ENCODE measurements at places on chromosomes 16 and 17.

DNA sequence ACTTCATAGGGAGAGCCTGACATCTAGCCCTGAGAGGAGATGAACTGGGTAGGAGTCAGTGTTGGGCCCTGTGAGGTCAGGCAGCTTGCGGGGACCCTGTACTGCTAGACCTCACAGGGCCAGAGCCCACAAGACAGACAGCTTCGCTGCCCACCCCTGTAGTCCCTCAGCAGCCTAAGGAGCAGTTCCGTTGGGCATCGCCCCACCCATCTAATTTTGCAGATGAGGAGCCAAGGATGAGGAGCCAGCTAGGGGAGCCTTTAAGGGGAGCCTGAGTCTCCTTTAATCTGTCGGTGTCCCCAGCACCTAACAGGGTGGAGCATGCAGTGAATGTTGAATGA is 755 bp upstream of the TUFM start:
- no peak for DNase-seq

DNA sequence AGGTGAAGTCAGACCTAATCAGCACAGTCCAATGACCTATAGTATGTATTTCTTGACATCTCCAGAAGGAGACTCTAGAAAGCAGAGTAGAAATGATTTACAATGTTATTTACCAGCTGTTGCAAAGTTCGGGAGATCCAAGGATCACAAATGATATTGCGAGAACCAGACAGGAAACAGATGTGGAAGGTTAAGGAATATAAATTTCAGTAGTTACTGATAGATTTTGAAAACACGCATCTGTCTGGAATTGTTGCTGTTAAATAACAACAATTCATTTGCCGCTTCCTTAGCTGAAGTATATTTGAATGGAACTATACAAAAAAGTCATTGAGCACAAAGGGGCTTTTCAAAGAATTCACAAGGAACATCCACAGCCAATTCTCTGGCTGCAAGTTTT is 72.0 kb downstream of the STXBP4 start:
- no peak for DNase-seq

GRCh38 chr17:73814075-73814474 is 169.8 kb upstream of the SDK2 start:
- DNase-seq, result no peak

DNA sequence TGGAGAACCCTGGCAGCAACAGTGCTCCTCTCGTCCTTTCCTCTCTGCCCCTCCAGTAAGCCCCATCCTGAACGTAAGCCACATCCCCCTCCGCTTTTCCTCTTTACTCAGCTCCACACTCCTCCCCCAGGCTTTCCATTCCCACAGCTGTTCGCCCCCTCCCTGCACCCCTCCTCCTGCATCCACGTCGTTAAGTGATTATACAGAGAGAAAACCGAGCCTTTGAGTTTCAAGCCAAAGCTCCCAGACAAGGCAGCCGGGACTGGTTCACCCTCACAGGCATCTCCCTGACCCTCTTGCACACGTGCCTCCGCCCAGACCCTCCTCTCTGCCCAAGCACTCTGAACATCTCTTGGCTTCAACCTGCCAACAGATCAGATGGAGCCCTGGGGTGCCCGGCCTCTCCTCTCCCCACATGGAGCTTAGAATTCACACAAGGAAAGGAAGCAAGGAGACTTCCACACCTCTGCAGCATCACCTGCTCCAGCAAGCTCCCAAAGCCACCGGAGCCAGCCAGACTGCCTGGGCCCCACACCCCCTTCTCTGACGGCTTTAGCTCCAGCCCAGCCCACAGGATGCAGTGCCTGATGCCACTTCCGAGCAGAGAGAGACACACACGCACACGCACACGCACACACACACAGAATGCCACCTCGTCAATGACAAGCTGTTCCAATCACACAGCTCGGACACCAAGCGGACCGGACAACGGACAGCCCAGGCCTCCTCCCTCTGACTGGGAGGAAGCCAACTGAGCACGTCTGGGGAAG is 99.9 kb upstream of the CCL2 start:
- DNase-seq, result no peak

DNA sequence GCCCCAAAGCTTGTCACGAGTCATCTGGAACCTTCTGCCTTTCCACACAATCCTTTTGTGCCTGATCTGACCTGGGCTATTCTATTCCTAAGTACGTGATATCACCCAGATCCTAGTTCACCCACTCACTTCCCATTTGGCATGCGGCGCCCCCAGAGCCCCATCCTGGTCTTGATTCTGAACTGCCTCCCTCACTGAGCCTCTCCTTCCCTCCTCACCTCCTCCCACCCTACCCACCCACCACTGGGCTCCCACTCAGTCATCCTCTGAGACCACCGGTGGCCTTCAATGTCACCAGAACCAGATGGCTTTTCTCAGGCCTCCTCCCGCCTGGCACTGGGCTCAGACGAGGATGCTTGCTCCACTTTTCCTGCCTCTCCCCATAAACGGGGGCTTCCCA is 18.5 kb downstream of the WDR45B start:
- no peak for DNase-seq

DNA sequence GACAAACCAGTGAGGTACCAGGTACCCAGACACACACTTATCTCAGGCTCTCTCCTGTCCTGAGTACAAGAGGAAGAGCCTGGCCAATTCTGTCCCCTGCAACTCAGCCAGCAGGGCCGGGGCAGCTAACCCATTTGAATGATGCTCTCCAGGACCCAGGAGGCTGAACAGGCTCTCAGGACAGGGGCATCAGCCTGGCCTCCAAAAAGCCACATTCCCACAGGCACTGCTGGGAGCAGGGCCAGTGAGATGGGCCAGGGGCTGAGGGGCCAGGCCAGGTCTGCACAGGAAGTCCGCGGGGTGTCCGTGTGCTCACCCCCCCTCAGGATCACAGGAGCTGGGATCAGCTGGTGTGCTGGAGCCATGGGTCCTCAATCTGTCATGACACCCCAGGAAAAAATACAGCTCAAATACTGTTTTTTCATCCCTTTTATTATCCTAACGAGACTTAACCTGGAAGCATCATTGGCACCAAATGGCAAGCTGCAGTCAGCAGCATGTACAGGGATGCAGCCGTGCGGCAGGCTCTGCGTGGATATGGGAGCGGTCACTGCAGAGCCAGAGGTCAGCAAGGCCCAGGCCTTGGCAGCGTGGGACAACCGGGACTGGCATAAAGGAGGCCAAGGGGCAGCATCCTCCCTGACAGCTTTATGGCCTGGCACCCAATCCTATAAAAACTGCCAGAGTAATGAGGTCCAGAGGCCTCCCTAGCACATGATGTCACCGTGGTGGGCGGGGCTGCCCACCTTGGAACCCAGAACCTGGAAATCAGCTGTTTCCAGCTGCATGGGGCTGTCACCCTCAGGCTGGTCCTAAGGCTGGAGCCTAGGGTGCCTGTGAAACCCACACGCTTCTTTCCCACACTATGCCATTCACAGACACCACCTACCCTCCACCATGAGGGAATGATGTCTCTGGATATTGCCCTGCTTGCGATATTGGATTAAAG is 276.7 kb downstream of the C16orf95 start:
- DNase-seq, result no peak

GRCh38 chr17:61456061-61456681 is 3.9 kb downstream of the TBX4 start:
- no peak for DNase-seq

GRCh38 chr17:43874293-43874692 is 27.3 kb downstream of the CD300LG start:
- DNase-seq, result no peak

DNA sequence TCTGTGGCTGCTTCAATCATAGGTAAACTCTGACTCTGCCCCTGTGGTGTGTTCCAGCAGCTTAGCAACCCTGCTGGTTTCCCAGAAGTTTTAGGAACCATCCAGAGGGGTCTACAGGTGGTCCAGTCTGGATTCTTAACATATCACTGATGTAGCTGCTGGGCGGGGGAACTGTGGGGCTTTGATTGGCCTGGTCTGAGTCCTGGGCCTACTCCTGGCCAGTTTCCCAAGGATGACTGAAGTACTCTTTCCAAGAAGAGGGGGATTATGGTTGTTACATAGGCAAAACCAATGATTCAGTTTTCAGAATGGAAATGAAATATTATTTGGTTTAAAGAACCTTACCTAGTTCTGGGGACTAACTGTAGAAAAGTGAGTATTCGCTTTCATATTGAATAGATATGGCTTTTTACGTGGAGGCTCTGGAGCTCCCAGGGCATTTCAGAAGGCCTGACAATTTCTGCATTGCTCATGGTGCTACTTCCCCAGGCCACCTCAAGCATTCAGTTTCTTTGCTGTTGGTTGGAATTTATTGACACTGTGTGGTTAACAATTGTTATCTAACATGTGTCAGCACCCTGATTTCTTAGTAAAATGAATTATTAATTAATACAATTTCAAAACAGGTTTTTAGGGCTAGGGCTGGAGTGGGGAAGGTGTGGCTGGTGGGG is 38.4 kb downstream of the EPN2 start:
- DNase-seq, result no peak

GRCh38 chr17:15194859-15195277 is 70.3 kb downstream of the PMP22 start:
- no peak for DNase-seq

GRCh38 chr17:47621293-47622179 is 28.2 kb upstream of the KPNB1 start:
- no peak for DNase-seq

DNA sequence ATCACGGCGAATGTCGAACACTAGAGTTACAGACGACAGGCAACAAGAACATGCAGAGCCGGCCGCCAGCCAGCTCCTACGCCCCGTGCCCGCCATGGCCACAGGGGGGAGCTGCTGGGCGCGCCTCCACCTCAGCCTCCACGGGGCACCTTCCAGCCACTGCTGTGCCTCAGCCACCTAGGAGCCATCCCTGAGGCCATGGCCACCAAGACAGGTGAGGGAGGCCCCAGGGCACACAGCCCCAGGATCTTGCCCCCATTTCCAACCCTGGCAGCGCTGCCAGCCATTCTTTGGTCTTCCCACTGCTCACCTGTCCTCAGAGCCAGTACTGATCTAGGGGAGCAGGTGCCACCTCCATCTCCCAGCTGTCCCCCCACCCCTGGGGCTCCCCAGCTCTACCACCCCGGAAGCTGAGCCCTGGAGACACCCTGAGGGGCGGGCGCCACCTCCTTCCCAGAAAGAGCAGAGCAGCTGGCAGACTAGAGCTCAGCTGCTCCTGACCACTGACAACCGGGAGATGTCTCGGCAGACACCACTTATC is 11.8 kb downstream of the GNPTG start:
- DNase-seq, result peak; percentile 56

GRCh38 chr16:26762594-26762993 is 304.1 kb upstream of the C16orf82 start:
- DNase-seq, result no peak

GRCh38 chr16:80689487-80689886 is 114.9 kb downstream of the CDYL2 start:
- DNase-seq, result no peak

DNA sequence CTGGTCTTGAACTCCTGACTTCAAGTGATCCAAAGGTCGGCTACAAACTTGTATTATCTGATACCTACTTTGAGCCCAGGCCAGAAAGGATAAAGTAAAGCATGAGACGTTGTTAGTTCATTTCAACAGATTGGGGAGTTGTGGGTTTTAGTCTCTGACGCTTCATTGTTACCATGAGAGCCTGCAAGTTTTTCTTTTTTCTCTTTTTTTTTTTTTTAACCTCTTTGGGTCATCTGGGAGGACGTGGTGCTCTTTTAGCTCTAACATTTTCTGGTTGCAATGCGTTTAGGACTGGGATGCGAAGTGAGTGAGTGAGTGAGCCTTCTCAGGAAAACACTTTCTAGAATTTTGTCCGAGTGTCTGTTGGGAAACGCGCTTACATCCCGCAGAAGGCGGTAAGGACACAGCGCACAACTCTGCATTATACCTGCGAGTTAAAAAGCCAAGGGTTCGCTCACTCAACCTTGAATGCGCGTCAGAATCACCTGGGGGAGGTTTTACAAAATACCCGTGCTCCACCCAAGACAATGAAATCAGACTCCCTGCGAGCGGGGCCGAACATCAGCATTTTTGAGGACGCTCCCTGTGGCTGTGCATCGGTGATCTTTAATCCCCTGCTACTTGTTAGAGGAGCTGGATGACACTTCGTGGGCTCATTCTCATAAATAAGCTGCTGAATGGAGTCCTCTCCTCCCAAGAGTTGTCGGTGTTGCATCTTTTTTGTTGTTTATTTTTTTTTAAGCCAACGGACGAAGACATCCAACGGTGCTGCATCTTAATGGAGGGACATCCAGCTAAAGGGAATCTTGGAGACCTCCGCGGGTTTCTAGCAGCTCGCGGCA is 629 bp upstream of the RNF135 start:
- no peak for DNase-seq

- DNase-seq, result no peak
These were observed 21.5 kb upstream of the SPN start for GRCh38 chr16:29641561-29641960.

DNA sequence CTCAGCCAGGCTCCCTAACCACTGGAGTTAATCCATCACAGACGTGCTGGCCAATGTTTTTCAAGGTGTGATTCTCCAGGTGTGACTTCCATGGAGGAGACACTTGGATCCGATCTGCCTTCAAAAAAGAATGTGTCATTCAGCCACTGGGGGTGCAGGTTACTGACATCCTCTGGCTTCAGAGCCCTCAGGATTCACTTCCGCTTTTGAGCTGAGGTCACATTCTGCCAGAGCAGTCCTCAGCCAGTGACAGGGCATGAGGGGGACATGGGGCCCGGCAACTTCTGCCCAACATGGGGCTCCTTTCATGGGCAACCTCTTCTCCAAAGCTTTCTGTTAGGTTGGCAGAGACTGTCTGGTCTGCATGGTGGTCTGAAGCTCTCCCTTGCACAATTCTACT is 81.4 kb downstream of the GRIN2A start:
- no peak for DNase-seq

GRCh38 chr17:80925688-80926335 is 65.8 kb upstream of the CHMP6 start:
- no peak for DNase-seq

DNA sequence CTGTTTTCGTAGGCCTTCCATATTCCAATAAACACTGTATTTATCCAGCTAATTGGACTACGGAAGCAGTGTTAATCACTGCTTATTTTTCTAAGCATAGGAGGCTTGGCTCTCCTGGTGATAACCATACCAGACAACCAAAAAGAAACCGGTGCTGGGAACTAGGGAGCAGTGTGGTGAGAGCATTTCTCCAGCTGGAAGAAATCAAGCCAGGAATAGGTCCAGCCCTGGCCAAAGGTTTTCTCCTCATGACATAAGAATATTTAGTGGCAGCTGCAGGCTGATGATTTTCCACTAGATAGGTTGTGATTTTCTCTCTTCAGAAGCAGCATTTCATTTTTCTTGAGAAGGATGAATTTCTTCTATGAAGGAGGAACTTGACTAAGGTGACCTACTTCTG is 141.5 kb downstream of the TRIM37 start:
- DNase-seq, result no peak

DNA sequence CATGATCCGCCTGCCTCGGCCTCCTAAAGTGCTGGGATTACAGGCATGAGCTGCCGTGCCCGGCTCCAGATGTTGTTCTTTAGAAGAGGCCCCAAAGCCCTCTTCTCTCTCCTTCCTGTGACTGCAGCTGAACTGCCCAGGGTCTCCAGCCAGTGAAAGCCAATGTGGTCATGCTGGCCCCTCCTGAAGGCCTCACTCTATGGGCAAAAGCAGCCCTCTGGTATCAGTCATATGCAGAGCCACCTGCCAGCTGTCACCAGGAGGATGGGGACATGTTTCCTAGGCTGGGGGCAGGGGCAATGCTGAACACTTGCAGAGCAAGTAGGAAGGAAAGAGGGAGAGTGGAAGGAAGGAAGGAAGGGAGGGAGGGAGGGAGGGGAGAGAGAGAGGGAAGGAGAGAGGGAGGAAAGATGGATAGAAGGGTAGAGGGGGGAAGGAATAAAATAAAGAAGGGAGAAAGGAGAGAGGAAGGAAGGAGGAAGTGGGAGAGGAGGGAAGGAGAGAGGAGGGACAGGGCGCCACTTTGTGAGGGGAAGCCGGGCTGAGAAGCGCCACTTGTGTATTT is 36.0 kb downstream of the SOCS3 start:
- no peak for DNase-seq

- no peak for DNase-seq
These were observed 58.9 kb upstream of the EFCAB3 start for GRCh38 chr17:62321451-62321850.
